Stimulated activated CD4-positive, alpha-beta T cell treated with anti-CD3 and anti-CD28 coated beads, TNF-alpha, amount 100 ng/mL, for 48 hours (primary cell): ENCODE measurements at places on chromosomes 2 and 18.
A peak's percentile ranks its signal among the peaks of the same experiment; 100 is the strongest.

DNA sequence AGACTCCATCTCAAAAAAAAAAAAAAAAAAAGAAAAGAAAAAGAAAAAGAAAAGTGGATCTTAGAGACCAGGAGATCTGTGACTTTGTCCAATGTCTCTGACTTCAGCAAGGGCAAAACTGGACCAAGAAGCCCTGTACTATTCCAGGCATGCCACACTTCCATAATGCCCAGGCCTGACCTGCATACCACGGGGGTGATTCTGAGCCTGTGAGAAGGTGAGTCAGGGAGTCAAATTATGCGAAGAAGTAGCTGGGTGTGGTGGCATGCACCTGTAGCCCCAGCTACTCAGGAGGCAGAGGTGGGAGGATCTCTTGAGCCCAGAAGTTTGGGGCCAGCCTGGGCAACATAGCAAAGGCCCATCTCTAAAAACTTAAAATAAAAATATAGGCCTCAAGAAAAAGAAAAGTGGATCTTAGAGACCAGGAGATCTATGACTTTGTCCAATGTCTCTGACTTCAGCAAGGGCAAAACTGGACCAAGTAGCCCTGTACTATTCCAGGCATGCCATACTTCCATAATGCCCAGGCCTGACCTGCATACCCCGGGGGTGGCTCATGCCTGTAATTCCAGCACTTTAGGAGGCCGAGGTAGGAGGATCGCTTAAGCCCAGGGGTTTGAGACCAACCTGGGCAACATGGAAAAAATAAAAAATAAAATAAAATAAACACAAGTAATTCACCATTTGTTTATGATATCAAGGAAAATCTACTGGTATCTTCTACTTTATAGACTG is 12.2 kb upstream of the PUM2 start:
- no peak for DNase-seq

- DNase-seq: no peak
Measured at GRCh38 chr2:119015845-119016244, 73.9 kb downstream of the MARCO start.

DNA sequence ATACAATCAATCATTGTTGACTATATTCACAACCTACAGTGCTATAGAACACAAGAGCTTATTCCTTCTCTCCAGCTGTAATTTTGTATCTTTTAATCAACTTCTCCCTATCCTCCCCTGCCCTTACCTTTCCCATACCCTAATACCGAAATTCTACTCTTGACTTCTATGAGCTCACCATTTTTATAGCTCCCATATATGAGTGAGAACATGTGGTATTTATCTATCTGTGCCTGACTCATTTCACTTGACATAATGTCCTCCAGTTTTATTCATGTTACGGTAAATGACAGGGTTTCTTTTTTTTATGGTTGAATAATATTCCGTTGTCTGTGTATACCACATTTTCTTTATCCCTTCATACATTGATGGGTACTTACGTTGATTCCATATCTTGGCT is 2.6 kb downstream of the MROH2A start:
- DNase-seq: no peak

DNA sequence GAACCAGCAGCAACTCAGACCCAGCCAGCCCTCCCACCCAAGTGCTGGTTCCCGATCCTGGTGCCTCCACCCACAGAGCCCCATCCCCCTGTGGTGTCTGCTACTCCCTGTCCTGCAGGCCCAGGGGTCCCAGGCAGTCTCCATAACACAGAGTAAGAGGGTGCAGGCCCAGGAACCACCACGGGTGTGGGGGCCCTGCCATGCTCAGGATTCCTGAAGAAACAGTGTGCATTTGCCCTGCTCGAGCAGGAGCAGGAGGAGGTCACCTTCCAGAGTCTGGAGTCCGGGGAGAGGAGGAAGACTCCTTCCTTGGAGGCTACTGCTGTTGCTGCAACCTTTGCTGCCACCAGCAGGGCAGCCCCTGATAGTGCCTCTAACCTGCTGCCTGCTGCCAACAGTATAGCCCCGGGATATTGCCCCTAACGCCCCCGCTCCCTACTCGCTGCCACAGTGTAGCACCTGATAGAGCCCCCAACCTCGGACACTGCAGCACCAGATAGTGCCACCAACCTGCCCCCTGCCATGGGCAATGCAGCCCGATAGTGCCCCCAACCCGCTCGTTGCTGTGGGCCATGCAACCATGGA is 46.8 kb upstream of the ANKRD62 start:
- DNase-seq: no peak

DNA sequence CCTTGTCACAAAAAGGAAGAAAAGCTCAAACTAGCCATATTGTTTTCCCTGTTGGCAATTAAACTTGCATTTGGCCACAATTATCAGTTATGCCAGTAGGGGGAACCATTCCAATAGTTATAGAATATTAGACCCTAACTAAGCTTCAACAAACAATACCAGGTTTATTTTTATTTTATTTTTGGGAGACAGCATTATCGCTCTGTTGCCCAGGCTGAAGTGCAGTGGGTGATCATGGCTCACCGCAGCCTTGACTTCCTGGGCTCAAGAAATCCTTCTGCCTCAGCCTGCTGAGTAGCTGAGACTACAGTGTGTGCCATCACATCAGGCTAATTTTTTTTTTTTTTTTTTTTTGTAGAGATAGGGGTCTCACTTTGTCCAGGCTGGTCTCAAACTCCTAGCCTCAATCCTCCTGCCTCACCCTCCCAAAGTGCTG is 102.1 kb downstream of the ATAD2B start:
- peak; percentile 31 for DNase-seq

DNA sequence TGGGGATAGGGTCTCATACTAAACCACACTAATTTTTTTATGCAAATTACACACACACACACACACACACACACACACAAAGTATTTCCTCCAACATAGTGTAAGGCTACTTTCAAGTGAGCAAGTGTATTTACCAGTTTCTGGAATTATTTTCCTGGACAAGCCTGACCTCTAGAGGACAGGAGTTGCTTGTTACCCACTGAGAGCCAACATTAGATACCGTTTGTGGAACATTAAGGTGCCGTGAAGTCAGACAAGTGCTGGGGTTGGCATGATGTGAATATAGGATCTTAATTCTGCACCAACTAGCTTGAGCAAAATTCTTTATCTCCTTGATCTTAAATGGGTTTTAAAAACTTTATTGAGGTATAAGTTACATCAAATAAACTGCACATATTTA is 39.3 kb upstream of the SERPINB2 start:
- DNase-seq: no peak
